ENCODE measurements at places on chromosomes 2 and 18. TPM values are rescaled to one million over a fixed set of nuclear protein-coding genes. Genes with fewer than 3 reads are reported as not detected.

DNA sequence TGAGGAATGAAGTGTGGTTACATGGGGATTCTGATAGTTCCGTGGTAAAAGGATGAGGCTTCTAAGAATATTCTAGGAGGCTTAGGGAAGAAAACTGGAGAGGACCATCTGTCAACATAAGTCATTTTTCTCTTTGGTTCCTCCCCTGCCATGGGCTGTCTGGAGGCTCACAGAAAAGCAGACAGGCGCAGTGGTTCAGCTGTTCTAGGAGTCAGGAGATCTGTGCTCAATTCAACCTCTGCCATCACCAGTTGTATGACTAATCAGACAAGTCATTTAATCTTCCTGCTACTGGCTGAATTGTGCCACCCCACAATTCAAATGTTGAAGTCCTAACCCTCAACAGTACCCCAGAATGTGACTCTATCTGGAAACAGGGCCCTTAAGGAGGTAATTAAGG is 36.4 kb downstream of the ADAM17 start:
- no peaks in the 10 kb centered on the region for H3K4me1 ChIP-seq
- no peak overlapping the region for H3K4me3 ChIP-seq
- H3K27ac ChIP-seq = no peak overlapping the region
- DNase-seq = no peak

DNA sequence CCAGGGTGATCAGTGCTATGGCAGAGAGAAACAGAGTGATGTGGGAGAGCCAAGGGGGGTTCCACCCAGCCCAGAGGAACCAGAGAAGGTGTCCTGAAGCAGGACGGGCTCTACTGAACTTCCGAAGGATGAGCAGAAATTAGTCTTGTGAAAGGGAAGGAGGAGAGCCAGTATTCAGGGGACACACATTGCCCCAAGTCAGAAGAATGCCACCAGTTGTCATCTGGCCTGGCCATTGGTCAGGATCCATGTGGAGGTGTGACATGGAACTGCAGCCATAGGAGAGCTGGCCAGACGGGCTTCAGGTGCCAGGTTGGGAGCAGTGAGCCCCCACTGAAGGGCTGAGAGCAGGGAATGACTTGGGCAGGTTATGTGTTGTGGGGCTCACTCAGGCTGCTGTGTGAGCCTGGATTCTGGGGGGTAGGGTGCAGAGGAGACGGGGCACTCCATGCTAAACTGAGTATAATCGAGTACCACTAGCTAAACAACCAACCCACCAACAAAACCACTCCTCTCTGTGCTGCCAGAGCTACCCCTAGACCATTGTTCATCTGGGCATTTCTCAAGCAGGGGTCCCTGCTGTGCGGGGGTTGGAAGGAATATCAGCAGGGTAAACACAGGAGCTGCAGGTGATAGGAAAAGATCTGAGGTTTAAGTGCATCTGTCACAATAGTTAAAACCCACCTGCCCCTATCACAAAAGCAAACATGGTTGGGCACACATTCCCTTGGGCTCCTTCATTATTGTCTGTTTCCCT is 25.3 kb downstream of the MARCO start:
- DNase-seq = no peak
- no peaks in the 10 kb centered on the region for H3K4me1 ChIP-seq
- H3K36me3 ChIP-seq = no peaks in the 10 kb centered on the region
- H3K4me3 ChIP-seq = no peak overlapping the region
- peaks cover 38% of the 10 kb centered on the region for H3K27me3 ChIP-seq
- no peak overlapping the region for H3K27ac ChIP-seq

DNA sequence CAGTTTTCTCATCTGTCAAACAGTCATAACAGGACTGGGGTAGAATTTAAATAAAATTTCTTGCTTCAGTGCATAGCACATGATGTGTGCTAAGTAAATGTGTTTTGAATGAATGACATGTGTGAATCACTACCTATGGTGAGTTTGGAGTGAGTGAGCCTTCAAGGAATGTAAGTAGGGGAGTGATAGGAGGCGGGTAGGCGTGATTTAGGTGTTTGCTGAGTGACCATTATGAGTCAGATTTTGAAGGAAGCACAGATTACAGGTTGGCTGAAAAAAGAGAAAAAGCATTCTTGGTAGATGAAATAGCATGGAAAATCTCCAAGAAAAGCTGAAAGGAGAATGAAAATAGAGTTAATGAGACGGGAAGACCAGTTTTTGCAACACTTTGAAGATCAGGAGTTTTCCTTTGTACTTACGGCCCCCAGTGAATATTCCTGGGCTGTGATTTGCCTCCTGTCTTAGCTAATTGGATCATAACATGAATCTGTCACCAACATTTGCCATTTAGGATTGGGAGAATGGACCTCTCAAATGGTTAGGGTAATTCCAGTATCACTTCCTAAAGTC is 136.9 kb upstream of the GATA6 start:
- no peak for DNase-seq
- H3K27me3 ChIP-seq = peaks cover 45% of the 10 kb centered on the region
- H3K4me3 ChIP-seq = no peak overlapping the region
- H3K36me3 ChIP-seq = no peaks in the 10 kb centered on the region
- H3K4me1 ChIP-seq = no peaks in the 10 kb centered on the region
- H3K27ac ChIP-seq = no peak overlapping the region

DNA sequence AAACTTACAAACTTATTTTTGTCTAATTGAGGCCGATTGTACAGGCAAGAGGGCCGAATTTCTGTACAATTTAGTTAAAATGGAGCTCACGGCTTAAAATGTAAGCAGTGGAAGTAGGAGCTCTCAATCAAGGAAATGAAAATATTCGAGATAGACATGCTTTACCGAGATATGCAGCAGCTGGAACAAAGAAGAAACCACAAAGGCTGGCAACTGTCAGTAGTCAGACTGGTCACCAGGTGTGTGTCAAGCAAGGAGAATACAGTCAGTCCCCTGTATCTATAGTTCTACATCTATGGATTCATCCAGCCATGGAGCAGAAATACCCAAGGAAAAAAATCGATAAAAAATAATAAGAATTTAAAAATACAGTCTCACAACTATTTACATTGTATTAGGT is 122.6 kb downstream of the WDSUB1 start:
- H3K27ac ChIP-seq = no peak overlapping the region
- peaks cover 16% of the 10 kb centered on the region for H3K27me3 ChIP-seq
- H3K4me1 ChIP-seq = no peaks in the 10 kb centered on the region
- H3K36me3 ChIP-seq = no peaks in the 10 kb centered on the region

DNA sequence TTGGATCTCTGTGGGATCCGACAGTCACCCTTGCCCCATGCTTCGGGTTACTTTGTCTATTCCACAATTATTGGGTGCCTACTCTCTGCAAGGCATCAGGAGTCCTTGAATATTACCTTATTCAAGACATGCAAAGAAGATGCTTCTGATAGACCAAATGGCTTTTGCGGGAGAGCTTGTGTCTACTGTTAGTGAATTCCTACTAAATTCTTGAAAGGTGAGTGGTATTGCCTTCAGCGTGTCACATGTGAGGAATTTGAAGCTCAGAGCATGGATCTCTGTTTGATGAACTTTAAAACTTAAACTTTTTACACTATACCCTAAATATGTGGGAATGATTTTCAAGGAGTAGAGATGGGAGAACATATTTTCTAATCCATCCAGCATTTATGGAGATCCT is 184.4 kb downstream of the LTBP1 start:
- no peaks in the 10 kb centered on the region for H3K36me3 ChIP-seq
- DNase-seq = no peak
- H3K4me3 ChIP-seq = no peak overlapping the region
- no peaks in the 10 kb centered on the region for H3K4me1 ChIP-seq
- H3K27me3 ChIP-seq = no peaks in the 10 kb centered on the region

DNA sequence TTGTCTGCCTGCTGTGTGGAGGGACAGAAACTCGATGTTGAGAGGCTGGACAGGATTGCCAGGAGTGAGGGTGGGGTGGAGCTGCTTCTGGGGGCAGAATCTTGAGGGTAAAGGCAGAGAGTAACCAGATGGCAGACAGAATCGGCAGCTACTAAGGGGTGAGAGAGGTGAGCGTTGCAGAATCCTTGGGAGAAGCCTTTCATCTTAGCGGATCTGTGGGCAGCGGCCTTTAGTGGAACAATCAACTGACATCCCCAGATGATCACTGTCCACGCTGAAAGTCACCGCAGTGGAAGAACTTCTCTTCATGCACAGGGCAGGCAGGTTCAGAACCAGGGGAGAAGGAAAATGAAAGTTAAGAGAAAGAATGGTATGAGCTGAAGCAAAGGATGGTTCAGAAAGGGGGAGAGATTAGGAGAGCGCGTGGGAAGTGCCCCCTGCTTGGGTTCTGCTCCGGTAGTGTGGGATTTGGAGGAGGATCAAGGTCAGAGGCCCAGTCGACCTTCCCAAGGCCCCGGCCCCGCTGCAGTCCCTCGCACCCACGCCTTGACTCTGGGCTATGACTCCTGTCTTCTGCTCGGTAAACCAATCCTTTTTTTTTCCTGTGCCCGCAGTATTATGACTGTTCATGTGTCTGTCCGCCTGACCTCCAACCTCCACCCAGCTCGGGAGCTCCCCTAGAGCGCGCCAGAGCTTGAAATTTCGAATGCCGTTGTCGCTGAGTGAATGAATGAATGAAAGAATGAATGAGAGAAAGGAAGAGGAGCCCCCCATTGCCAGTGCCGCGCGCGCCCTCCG is 584 bp downstream of the BOLA3 start:
- H3K4me3 ChIP-seq = peak overlapping the region; percentile 64
- no peaks in the 10 kb centered on the region for H3K27me3 ChIP-seq
- peak; percentile 29 for DNase-seq
- peaks cover 34% of the 10 kb centered on the region for H3K4me1 ChIP-seq
- peak overlapping the region; percentile 75 for H3K27ac ChIP-seq
- H3K36me3 ChIP-seq = peaks cover 59% of the 10 kb centered on the region

DNA sequence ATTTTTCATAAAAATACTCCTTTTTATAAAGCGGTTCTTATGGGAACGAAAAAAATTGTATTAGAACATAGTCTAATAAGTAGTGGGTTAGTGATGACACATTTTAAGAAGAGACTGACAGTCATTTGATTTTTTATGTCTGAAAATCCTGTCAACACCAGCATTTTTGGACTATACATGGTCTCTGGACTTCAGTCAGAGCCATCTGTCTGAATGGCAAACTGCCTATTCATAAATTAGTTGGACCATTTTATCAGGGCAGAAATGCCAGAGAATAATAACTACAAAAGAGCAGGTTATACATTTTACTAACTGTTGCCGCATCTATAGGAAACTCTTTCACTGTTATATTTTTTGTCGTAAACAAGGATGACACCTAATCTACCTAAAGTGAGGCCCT is 437.6 kb downstream of the ZNF804A start:
- no peak overlapping the region for H3K4me3 ChIP-seq
- H3K36me3 ChIP-seq = no peaks in the 10 kb centered on the region
- no peak overlapping the region for H3K27ac ChIP-seq
- no peak for DNase-seq
- H3K4me1 ChIP-seq = no peaks in the 10 kb centered on the region
- no peaks in the 10 kb centered on the region for H3K27me3 ChIP-seq

DNA sequence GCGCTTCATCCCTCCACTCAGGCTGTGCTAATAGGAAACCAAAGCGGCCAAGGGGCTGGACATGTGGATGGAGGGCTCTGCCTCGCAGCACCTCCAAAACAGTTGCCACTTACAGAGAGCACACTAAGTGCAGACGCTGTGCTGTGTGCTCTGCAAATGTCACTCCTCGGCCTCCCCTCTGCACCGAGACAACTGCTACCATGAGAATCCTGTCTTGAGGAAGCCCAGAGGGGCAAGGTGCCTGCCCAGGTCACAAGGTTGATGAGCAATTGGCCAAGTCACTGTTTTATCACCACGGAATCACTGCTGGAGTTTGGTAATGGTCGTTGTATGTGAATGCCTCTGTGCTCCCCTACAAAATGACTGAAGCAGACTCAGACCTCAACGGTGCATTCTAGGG is 132.2 kb downstream of the SEPTIN10 start:
- H3K4me3 ChIP-seq = no peak overlapping the region
- H3K27ac ChIP-seq = no peak overlapping the region
- H3K4me1 ChIP-seq = no peaks in the 10 kb centered on the region
- no peak for DNase-seq
- H3K27me3 ChIP-seq = peaks cover 81% of the 10 kb centered on the region

The MRO gene
- not detected for total RNA-seq

The HOXD4 gene
- total RNA-seq = not detected
